Myocyte (in vitro differentiated cells): ENCODE measurements at places on chromosomes 1 and 21. TPM values are rescaled to one million over a fixed set of nuclear protein-coding genes. Genes with fewer than 3 reads are reported as not detected.
A peak's percentile ranks its signal among the peaks of the same experiment; 100 is the strongest.

Gene FABP3
- total RNA-seq: 380 and 601 TPM in 2 replicates

Gene RBM11
- not detected in 2 replicates for total RNA-seq

- no peak for DNase-seq
Observed at GRCh38 chr1:240362046-240362445, 249.9 kb downstream of the GREM2 start.

DNA sequence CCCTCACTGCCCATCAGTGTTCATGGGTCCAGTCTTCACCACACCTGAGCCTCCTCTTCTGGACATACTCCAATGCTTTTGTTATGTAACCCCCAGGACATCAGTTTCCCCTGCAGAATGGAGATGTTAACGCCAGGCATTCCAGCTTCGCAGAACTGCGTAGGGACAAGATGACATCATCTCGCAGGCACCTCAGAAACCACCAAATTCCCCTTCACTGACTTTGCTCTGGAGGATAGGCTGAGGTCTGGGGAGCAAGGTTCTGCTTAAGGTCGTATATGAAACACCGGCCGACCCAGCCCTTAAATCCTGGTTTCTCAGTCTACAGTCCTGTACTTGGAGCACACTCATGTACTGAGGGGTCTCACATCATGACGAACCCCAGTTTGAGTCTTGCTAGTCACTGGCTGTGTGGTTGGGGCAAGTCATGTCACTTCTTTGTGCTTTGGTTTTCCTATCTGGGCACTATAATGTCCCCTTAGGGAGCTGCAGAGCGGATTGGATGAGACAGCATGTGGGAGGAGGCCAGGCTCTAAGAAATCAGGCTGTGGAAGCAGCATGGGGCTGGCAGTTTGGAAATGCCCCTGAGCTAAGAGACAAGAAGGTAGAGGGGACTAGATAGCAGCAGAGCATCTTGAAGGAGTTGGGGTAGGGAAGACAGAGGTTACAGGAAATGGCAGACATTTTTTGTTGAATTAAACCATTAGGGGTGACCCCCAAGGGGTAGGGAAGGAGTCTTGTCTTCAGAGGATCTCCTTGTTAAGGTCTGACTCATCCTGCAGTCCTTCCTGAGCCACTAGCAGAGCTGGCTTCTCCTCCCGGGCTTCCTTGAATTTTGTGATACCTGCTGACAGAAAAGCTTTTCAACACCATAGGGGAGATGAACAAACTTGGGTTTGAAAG lies 138.3 kb downstream of the FOXD2 start:
- no peak for DNase-seq

- no peak for DNase-seq
Observed at GRCh38 chr1:45037456-45037855, 25.4 kb downstream of the UROD start.

GRCh38 chr1:12501661-12502060 lies 116.3 kb downstream of the DHRS3 start:
- DNase-seq: no peak

GRCh38 chr1:182611787-182612186 lies 7.6 kb upstream of the RGS16 start:
- peak; percentile 85 for DNase-seq

DNA sequence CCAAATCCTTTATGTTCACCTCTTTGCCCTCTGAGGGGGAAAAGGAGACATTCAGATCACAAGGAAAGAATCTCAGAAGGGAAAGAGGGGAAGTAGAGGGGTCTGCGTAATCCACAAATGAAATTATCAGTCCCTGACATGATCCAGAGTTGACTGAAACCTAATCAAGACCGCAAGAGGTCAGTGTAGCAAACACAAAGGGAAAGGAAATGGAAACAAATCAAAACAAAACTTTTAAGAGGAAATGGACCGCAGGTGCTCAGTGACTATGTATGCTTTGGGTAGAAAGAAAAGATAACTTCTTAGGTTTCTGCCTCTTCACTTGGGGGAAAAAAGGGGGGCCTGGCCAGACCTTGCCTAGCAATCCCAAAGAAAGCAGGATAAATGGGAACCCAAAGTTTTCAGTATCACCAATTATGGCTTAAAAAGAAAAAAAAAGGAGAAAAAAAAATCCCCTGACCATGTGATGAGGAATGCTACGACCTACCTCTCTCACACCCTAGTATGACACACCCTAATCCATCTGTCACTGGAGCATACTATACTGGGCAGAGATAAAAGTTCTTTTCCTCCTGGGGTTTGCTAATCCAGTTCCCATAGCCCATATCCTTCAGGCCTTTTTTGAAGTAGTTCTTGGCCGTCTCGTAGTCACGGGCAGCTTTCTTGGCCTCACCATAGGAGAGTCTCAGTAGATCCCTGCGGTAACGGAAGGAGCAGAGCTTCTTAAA lies 16.9 kb downstream of the CHRNB2 start:
- no peak for DNase-seq

GRCh38 chr1:204619721-204620120 lies 65.8 kb downstream of the LRRN2 start:
- no peak for DNase-seq

Gene CELA3B
- not detected in 2 replicates for total RNA-seq

- DNase-seq: no peak
Observed at GRCh38 chr1:156709031-156709430, 3.6 kb upstream of the CRABP2 start.

Gene SPRR1B
- total RNA-seq: not detected in 2 replicates

Gene NFASC
- total RNA-seq: 0.80 and 1.1 TPM in 2 replicates

Gene NCF2
- total RNA-seq: 0.10 TPM in 1 of 2 replicates, not detected in the other

DNA sequence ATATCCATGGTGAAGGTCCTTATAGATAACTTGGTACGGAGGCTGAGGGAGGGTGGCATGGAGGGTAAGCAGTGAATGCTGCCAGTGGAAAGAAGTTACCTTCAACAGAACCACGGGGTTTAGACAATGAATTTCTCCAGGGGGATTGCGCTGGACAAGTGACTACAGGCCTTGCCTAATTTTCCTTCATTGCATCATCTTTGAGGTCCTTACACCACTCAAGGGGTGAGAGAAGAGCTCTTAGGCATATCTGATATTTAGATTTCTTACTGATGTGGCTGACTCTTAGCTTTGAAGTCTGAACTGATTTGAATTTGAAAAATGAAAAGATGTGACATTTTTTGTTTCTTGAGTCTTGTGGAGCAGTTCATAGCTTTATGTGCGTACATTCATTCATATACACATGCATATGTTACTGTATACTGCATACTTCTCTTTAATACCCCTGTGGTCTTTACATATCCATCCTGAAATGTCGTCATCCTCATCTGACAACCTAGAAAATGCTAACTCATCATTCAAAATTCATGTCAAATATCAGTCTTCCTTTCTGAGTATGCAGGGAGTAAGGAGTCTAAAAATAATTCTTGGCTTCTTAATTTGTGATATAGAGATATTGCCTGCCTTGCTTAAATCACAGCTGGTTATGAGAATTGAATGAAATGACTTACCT lies 63.6 kb downstream of the DNM3 start:
- no peak for DNase-seq

DNA sequence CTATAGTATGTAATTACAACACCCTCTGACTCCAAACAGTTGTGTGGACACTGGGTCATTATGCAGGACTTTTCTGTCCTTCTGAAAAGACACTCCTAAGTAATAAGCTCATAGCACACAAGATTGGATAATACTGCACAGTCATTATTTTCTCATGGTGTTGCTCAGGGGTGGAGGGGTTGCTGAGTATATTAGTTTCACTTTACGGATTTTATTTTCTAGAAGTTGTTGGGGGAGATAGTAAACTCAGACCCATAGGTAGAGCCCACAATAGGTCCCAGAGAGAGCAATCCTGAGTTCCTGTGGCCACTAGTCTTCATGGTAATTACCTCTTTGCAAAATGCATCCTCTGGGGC lies 53.4 kb downstream of the DUSP10 start:
- DNase-seq: no peak

GRCh38 chr1:30635391-30635975 lies 87.9 kb downstream of the MATN1 start:
- DNase-seq: peak; percentile 5

Gene SYTL1
- 0.05 TPM in 1 of 2 replicates, not detected in the other for total RNA-seq

Gene SPATA1
- 0.19 and 5.9 TPM in 2 replicates for total RNA-seq

DNA sequence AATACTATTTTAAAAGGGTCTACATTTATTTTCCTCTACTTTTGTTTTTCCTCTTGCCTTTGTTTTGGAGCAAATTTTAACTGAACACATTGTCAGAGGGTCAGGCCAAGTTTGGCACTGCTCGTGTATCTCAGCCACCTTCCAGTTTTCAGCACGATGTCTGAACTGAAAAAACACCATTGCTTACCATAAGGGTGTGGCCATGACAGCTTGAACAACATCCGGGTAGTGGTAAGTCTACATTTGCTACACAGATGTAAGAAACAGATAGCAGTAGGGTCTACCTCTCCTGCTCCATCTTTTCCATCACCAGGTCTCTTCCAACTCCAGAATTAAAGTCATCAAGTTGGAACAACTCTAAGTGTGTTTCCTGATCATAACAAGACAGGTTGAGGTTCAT lies 4.2 kb downstream of the HIVEP3 start:
- DNase-seq: no peak

DNA sequence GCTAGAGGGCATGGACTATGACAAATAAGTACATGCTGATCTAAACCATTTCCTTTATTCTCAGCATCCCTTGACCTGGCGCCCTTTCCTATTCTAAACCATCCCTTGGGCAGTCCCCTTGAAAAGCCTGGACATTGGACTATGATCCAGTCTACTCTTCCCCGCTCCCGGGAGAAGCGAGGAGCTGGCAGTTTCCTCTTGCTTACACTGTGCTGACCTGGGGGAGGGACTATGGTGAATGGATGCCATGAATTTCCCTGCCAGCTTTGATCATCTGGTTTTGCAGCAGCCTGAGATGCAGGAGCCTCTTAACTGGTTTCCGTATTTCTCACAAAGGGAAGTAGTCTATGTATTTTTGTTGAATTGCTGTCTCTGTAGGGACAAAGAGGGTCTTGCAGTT lies 121.7 kb downstream of the KIF26B start:
- DNase-seq: no peak

- no peak for DNase-seq
Observed at GRCh38 chr1:11730429-11730891, 5.5 kb upstream of the AGTRAP start.

- DNase-seq: no peak
Observed at GRCh38 chr1:224774378-224774777, 155.1 kb upstream of the DNAH14 start.

DNA sequence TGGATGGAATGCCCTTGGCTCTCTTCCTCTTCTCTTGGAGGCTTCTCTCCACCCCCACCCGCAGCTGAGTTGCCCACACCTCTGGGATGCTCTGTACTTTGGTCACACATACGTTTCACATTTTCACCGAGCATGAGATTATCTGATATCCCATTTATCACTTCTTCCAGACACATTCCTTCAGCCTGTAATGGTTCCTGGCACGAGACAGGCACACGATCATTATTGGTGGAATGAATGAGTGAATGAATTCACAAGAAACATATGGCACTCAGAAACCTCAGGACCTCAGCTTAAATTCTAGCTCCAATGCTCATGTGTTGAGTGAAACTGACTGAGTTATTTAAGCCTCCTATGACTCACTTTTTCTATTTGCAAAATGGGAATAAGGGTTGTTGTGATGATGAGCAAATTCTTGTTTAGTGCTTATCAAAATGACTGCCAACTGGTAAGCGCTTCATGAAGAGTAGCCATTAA lies 242.7 kb upstream of the JUN start:
- DNase-seq: peak; percentile 30

Gene TNFRSF1B
- total RNA-seq: 0.26 and 1.3 TPM in 2 replicates
